Activated naive CD4-positive, alpha-beta T cell (primary cell): ENCODE measurements at places on chromosomes 6 and 20.

GRCh38 chr6:220721-221475 is 71.4 kb upstream of the DUSP22 start:
- DNase-seq = no peak

GRCh38 chr20:21103582-21104465 is 2.3 kb downstream of the LINC00237 start:
- no peak for DNase-seq

DNA sequence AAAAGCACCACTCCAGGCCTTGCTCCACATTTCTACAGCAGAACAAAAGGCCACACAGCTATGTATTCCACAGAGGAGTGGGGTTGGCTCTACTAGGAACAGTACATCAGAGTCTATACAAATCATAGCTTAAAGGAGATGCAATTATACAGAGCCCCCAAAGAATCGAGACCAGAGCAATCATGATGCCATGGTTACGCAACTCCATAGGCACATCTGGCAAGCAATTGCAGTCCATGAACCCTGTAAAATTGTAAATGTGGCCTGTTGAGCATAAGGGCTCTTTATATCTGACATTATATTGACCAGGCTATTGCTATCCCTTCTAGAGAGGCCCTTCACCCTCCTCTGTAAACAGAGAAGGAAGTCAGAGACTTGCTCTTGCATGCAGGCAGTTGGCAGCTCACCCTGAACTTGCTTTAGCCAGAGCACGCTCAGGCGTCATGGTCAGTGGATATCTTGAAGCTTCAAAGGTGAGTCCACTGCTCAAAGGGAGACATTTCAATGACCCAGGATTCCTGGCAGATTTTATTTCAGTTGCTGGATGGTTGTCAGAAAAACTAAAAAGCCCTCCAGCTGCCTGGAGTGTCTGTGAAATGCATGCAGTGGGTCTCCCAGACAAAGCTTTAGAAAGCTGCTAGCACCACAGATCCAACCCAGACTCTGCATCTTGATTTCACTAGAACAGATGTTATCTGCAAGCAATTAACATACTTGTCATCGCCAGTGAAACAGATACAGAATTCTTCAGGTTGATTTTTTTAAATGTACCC is 357.2 kb downstream of the CENPW start:
- DNase-seq = no peak

DNA sequence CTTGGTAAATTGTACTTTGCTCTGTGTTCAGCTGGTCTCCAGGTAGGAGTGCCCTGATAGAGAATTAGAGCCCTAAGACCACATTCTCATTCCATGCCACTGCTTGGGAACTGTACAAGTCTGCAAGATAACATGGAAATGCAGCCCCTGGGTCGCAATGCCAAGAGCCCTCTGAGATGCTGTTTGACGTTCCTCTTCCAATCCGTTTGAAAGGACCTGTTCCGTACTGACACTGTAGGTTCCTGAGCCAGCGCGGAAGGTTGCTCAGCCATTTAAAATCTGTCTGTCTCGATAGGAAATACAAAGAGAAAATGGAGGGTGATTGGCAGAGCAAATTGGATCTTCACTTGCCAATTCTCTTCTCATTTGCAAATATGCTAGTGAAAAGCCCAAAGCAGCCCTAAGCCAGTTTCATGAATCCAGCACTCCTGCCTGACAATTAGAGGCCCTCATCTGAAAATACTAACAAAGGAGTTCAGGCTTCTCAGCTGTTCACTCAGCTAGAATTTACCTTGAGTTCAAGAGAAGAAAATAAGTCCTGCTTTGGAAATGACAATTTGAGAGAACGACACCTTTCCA is 100.6 kb upstream of the AFDN start:
- no peak for DNase-seq

GRCh38 chr6:21587961-21588480 is 5.5 kb upstream of the SOX4 start:
- no peak for DNase-seq

GRCh38 chr20:54267483-54268003 is 59.7 kb downstream of the PFDN4 start:
- no peak for DNase-seq

GRCh38 chr6:170185175-170185978 is 105.5 kb downstream of the DLL1 start:
- DNase-seq = no peak

DNA sequence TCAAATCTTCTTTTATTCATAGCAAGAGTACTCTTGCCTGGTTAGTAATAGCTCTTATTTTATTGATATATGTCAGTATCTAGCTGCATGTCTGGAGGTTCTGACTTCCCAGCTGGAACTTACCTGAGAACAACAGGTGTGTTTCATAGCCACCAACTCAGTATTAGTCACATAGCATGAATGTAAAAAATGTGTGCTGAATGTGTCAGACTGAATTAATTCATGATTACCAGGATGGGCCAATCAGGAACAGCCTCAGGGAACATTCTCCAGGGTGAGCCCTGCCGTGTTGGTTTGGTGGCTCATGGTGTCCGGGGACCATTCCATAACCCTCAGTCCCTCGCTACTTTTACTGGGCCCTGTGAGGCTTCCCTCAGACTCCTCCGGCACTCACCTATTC is 99.7 kb downstream of the TULP4 start:
- DNase-seq = no peak

DNA sequence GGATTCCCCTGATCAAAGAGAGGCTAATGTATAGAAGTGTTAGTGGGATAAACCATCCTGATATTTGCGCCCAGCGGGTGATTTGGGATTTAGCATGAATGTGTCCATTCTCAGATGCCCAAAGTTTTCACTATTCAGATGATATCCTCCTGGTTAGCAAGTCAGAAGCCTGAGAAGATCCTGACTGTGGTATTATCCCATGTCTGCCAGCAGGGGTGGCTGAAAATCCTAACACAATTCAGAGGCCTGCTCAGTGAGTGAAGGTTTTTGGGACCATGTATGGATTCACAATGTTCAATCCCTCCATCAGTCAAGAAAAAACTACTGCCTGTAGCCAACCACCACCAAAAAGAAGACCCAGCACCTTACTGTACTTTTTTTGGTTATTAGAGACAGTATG is 34.1 kb upstream of the SPACA1 start:
- DNase-seq = no peak

GRCh38 chr6:157579467-157580031 is 198.6 kb downstream of the ZDHHC14 start:
- no peak for DNase-seq

DNA sequence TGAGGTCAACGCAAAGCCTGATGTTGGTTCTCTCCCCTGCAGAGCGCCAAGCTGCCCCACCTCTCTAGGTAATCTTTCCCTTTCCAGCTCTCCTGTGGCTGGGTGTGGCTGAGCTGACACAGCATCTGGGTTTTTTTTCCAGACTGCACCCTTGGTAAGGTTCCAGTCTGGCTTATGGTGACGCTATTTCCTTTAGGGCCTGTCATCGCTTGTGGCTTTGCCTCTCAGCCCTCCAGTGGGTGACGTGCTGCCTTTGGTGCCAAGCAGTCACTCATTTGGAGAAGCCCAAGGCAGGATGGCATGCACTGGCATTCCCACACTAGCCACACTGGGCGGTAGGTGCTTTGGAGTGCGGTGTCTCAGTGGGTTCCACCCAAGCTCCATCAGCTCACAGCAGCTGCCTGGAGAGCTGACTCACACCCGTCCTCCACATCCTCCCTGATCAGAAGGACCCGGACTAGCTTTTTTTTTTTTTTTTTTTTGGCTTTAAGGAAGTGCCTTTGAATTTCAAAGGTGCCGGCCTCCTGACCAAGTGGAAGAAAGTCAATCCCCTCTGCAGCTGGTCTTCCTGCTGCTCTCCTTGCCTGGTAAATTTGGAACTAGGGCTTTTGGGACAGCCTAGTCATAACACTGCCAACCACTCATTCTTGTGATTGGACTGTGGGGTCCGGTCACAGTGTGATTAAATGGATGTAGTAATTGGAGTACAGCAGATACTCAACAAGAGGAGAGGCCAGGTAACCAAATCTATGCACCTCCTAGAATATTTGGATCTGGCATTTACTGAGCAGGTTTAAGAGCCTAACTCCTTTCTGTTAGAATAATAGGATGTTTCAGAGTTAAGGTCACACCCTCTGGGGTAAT is 153.6 kb downstream of the CD83 start:
- no peak for DNase-seq

DNA sequence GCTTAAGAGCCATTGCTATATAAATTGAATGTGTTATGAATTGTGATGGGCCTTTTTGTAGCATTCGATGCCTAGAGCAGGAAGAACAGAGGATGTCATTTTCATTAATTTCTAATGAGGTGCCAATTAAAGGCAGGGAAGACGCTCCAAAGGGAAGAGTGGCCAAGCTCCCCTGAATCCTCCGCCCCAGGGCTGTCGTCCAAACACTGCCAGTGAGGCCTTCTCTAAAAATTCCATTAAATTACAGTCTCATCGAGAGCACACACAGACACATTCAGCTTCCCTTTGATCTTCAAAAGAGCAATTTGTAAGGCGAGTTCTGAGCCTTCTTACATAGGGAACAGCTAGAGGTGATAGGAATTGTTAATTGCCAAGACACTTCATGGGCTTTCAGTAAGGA is 300.0 kb downstream of the ZFAND3 start:
- DNase-seq = no peak

GRCh38 chr6:116714761-116715160 is 33.8 kb downstream of the KPNA5 start:
- DNase-seq = no peak

DNA sequence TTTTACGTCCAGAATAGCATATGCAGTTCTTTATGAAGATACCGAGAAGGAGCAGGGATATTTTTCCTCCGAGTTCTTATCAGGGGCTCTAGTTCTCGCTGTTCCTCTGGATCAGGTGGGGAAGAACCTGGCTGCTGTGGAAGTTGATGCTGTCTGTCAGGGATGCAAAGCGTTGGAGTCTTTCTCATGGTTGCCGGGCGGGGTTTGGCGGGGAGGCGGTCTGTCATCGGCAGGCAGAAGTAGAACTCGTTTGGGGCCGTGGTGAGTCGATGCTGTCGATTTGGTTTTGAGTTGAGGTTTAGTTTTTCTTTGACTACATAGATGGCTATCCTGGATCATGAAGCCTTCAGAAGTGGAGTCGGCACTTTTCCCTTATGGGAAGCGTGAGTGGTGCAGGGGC is 691.2 kb downstream of the QKI start:
- DNase-seq = no peak

DNA sequence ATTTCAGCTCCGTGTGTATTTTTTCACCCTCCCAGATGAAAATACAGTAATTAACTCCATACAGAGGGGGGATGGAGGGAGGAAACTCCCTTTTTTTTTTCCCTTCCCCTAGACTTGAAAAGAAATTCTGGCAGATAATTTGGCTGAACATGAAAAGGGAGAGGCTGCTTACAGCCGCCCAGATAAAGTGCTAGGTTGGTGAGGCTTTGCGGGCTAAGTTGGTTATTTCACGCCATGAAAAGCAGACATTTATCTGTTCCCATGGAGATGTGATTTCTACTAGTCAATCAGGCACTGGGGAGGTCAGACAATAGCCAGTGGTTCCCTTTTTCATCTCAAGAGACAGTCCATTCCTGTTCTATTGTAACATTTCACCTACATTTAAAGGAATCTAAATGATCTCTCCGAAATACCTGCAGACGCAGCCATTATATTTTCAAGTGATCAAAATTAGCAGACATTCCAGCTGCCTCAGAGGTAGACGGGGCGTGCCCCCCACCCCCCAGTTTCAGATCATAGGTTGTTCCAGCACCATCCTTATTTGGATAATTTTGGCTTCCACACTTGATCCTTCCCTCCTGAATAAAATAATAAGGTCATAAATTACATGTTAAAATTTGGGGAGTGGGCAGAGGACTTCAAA is 143.9 kb upstream of the ZNF217 start:
- DNase-seq = no peak

DNA sequence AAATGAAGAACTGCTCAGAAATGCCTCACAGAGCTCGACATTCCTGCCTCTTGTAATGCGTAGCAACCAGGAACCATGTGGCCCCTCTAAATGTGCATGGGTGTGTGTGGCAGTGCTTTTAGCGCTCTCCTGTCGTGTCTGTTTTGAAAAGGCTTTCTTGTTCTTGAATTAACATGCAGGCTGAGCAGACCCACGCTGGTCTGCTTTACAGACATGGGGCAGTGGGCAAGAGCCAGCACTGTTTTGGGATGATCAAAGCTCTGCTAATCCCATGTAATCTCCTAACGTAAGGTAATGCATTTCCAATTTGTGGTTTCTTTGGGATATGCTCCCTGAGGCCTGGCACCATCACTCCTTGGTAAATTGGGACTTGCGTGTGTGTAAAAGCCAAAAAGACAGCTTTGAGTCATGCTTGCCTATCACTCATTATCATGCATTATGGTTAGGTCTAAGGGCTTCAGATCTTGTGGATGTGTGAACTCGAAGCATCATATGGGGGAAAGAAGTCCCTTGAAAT is 11.8 kb downstream of the RIPOR2 start:
- no peak for DNase-seq

DNA sequence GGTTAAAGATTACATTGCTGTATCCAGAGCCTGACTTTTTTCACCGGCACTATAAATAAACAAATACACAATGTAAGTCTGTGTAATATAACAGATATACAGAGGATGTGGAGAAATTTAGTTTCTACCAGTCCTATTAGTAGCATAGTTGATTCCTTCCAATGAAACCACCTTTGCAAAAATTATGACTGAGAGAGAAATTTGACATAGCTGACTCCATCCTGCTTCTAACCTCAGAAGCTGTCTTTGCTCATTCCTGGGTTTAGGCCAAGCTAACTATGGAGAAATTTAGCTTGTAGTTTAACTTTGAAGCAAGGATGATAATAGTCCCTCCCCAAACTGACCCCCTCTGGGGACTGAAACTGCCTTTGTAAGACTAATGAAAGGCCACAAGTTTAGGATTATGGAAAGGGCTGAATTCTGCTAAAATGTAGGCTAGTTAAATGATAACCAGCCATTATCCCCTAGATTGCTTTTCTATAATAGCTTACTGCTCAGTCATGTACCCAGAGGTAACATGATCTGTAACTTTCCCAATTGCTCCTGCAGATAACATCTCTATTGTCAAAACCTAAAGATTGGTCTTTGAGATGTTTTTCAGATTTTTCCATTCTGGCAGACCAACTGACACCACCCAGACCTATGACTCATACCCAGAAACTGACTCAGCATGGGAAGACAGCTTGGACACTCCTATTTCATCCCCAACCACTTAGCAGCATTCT is 172.8 kb upstream of the ARG1 start:
- no peak for DNase-seq
